Right ventricle myocardium superior (tissue), 1 donor: ENCODE measurements at places on chromosomes 3 and 15. TPM values are rescaled to one million over a fixed set of nuclear protein-coding genes. Genes with fewer than 3 reads are reported as not detected.

DNA sequence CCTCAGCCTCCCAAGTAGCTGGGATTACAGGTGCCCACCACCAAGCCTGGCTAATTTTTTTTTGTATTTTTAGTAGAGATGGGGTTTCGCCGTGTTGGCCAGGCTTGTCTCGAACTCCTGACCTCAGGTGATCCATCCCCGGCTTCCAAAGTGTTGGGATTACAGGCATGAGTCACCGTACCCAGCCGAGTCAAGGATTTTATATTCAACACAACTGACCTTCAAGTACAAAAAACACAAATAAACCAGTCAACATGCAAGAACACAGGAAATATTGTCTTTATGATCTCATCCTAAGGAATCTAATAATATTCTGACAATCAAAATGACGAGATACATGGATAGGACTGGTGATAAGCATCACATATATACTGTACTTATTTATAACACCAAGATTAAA, 37.9 kb downstream of the TJP1 start:
- DNase-seq, result no peak

GRCh38 chr15:73677146-73677607, 7.0 kb upstream of the CD276 start:
- peak; percentile 65 for DNase-seq

DNA sequence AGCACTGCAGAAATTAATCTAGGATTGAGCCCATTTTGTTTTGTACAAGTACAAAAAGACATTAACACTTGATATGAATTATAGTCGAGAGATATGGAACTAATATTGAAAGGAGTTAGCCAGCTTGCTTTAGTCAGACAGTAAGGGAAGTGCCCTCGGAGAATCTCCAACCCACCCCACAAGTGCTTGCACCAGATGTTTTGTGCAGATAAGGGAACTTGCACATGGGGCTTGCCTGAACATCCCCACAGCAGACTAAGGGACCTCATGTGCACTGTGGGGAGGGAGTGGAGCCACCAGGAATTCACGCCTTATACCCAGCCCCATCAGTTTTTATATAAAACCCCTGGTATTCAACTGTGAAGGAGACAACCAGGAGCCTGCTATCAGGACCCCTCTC, 122.3 kb downstream of the EFHB start:
- DNase-seq, result no peak

PAK2 gene
- total RNA-seq, result 40.6 TPM

HTR3C gene
- total RNA-seq, result not detected
